ENCODE measurements at places on chromosomes 6 and 20.

- DNase-seq = no peak
Observed at GRCh38 chr20:11119573-11119972, 445.8 kb upstream of the JAG1 start.

- DNase-seq = no peak
Observed at GRCh38 chr6:36563237-36563927, 16.1 kb upstream of the STK38 start.

DNA sequence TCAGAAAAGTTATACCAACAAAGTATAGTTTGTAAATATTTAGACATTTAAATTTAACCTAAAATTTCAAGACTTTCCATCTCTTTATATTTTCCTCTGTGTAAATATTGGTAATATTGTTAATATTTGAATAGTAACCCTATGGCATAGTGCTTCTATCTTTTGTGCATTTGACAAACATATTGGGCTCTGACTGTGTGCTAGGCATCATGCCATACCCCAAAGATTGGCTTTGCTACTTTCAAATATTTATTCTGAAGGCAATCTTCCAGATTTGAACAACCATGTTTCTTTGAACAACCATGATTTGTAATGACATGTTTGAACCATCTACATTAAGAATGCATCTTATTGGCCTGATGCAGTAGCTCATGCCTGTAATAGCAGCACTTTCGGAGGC, 15.5 kb upstream of the PRDM1 start:
- DNase-seq = no peak

DNA sequence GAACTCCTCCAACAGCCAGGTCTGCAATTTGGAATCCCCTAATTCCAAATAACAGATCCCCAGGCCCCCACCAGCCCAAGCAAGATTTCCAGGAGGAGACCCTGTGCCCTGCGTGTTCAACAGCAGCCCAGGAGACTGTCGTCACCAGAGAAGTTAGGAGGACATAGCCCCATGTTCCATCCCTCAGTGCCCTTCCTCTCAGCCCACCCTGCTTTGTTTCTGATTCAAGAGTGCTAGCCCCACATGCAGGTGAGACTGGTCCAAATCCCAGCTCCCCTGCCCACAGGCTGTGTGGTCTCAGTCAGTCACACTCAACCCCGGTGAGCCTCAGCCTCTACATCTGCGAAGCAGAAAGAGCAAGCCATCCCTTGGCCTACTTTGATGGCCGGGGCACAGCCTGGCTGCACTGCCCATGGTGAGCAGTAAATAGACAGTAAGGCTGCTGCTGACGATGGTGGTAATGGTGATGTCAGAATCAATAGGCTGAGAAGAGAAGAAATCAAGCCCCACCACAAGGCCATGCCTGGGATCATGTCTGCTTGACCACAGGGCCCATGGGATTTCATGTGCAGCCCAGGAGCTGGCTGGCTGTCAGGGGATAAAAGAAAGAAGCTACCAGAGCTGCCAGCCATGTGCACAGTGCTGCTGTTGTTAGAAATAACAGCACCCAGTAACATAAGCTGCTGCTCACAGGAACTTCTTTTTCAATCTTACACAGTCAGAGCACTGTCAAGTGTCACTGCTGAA, 51.5 kb upstream of the NXT1 start:
- no peak for DNase-seq
